Suppressor macrophage (primary cell): ENCODE measurements at places on chromosomes 5 and 9.

GRCh38 chr5:17239953-17240352 is 22.5 kb downstream of the BASP1 start:
- DNase-seq, result no peak

GRCh38 chr9:135079018-135079417 is 8.4 kb upstream of the OLFM1 start:
- no peak for DNase-seq

DNA sequence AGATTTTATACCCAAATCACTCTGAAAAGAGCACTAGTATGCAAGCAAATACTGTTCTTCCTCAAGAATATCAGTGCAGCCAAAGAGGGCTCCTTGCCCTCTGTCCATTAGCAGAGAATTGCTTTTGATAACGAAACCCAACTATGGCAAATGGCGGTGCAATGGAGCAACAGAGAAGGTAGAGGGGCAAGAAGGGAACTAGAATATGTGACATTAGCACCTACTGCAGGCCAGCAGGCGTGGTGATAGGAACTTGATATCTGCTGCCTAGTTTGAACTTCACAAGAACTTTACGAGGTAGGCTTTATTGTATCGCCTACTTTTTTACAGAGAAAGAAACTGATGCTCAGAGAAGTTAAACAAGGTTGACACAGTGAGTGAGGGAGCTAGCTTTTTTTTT is 66.1 kb downstream of the APBA1 start:
- DNase-seq, result no peak

GRCh38 chr5:58462154-58462553 is 2.3 kb upstream of the PLK2 start:
- DNase-seq, result peak; percentile 51

- DNase-seq, result no peak
Measured at GRCh38 chr9:134611046-134611445, 30.6 kb upstream of the COL5A1 start.

- DNase-seq, result no peak
Measured at GRCh38 chr9:38027714-38028113, 41.3 kb downstream of the SHB start.

DNA sequence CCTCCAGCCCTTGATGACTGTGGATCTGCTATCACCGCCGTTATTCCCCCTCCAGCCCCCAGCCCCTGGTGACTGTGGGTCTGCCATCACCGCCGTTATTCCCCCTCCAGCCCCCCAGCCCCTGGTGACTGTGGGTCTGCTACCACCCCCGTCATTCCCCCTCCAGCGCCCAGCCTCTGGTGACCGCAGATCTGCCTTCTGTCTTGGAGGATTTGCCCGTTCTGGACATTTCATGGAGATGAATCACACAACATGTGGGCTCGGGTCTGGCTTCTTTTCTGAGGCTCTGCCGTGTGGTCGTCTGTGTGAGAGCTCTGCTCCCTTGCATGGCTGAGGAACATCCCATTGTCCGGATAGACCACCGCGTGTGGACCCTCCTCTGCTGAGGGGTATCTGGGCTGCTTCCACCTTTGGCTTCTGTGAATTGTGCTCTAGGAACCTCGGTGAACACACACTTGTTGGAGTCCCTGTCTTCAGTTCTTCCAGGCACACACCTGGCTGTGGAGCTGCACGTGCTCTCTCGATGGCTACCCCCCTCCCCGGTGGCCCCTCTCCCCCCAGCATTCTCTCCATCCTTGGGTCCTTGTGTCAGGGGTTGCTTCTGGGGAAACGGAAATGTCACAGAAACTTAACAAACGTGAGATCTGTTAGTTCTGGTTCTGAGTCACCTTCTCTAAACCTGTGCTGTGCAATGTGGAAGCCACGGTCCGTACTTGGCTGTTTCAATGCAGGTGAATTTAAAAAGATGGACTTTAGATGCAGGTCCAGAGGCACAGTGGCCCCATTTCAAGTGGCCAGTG is 105.3 kb upstream of the COL5A1 start:
- no peak for DNase-seq

DNA sequence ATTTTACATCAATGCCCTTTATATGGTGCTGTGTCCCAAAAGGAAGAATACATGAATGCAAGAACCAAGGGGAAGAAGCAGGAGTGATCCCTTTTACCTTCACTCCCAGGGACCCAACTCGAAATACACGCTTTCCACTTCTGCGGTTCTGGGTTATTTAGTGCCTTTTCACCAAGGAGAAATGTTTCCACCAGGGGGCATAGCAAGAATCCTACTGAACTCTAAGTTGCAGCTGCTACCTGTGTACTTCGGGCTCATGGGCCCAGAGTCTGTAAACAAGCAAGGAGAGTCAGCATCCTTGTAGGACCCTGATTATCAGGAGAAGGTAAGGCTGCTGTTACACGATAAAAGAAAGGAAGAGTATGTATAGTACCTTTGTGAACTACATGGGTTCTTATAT is 45.7 kb downstream of the DPYSL3 start:
- peak; percentile 17 for DNase-seq

DNA sequence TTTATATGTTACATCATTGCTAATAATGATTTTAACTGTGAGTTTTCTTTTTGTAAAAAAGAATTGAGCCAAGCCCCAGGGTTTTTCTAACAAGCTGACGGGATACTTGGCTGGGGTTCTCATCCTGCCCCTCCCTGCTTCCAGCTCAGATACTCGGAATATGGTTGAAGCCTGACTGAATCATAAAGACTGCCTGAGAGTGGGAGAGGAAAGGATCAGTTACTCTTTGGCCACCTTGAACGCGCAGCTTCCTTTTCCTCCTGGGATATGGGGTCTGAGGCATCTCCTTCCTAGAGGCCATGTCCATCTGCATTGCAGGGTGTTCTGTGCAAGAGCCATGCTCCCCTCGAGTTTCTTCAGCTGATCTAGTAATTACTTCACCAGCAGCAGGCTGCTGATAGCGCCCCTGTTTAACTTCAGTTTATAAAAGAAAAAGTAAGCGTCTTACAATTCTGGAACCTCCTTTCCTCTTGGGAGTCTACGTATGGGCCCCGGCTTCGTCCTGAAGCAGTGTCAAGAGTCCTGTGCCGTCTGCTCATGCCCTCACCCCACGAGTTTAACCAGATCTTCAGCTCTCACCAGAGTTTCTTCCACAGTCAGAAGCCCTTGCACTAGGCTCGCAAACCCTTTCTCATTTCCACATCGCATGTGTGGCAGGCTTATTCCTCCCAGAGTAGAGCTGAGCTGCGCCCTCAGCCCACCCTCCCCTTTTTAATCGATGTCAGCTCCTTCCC is 130.0 kb downstream of the MVB12B start:
- no peak for DNase-seq

DNA sequence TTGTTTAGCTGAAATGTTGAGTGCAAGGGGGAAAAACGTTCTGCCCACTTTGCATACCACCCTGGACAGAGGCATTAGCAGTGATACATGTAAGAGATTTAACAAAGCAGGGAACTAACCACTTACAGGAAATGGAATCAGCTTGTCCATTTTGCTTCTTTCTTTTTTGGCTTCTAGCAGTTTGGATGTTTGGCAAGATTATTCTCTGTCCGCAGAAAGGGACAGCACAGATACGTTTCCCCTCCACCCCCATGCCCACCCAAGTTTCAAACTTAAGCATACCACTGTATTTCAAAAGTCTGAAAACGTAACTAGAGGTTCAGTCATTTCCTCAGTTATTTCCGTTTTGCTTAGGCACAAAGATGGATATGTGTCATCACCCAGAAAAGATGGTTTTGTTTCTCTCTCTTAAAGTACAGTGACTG is 118.4 kb downstream of the GDNF start:
- DNase-seq, result peak; percentile 67

- DNase-seq, result peak; percentile 32
Measured at GRCh38 chr9:133485531-133486260, 6.8 kb upstream of the SLC2A6 start.

GRCh38 chr5:2695200-2695891 is 56.1 kb downstream of the IRX2 start:
- no peak for DNase-seq

GRCh38 chr9:130536701-130537107 is 42.7 kb upstream of the FUBP3 start:
- no peak for DNase-seq

DNA sequence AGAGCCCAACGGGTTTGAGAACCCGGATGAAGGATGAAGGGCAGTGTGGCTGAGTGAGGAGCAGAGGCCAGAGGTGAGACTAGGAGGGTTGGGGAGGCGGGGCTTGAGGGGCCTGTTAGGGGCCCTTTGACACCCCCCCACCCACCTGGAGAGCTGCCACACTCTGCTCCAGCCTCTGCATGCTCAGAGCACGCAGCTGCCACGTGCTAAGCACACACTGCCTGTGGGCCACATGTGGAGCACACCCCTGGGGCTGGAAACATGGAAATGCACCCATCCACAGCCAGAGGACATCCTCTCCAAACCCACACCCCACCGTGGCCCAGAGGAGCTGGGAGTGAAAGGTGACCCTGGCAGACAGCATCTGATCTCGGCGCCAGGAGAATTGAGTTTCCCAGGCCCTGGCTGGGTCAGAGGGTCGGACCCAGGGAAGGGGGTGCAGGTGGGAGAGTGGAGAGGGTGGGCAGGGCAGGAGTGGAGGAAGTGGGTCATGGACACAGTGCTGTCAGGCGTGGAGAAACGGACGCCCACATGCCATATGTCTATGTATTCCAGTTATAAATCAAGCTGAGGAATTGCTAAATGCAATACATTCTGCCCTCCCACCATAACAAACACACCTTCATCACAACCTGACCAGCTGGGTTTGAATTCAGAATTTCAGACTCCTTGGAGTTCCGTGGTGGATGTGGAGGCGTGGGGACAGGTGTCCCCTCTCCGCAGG is 5.9 kb downstream of the DNM1 start:
- no peak for DNase-seq

DNA sequence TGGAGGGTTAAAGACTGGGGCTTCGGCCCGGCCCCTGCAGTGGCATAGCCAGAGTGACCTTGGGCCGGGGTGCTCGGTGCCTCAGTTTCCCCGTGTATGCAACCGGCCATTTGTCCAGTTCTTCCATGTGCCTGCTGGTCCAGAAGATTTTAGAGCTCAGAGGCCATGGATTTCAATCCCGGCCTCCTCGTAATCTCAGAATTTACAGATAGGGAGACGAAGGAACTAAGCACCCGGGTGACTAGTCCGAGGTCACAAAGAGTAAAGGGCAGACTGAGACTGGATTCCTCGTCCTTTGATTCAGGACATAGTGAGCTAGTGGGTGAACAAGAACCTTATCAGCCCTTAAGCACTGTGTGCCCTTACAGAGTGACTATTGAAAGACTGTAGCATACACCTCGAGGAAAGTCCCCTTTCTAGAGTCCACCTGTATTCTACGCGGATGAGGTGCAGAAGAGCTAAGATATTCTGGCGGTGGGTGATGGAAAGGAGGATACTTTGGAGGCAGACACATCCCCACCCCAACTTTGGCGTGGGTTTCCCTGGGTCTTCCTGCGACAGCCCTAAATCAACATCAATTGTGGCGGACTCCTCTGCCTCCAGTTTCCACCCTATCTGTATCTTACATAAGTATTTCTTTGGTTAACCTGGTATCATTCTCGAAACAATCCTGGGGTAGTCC is 597 bp downstream of the SLC31A1 start:
- DNase-seq, result no peak

- no peak for DNase-seq
Measured at GRCh38 chr9:115640887-115641286, 512.7 kb upstream of the PAPPA start.

GRCh38 chr5:78785454-78785853 is 136.9 kb upstream of the LHFPL2 start:
- DNase-seq, result no peak

DNA sequence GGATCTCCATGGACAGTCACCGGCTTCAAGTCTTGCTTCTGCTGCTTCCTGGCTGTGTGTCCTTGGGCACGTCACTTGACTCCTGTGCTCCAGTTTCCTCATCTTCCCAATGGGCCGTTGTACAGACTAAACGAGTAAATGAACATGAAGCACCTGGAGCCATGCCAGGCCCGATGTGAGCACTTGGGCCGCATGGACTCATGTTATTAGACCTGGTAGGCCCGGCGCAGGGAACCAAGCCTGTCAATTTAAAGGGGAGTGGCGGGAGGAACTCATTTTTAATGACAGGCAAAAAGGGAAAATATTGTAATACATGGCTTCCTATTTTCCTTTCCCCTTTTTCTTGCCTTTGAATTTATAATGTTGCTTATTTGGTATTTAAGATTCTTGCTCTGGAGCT is 47.5 kb downstream of the TENT4A start:
- DNase-seq, result peak; percentile 57

DNA sequence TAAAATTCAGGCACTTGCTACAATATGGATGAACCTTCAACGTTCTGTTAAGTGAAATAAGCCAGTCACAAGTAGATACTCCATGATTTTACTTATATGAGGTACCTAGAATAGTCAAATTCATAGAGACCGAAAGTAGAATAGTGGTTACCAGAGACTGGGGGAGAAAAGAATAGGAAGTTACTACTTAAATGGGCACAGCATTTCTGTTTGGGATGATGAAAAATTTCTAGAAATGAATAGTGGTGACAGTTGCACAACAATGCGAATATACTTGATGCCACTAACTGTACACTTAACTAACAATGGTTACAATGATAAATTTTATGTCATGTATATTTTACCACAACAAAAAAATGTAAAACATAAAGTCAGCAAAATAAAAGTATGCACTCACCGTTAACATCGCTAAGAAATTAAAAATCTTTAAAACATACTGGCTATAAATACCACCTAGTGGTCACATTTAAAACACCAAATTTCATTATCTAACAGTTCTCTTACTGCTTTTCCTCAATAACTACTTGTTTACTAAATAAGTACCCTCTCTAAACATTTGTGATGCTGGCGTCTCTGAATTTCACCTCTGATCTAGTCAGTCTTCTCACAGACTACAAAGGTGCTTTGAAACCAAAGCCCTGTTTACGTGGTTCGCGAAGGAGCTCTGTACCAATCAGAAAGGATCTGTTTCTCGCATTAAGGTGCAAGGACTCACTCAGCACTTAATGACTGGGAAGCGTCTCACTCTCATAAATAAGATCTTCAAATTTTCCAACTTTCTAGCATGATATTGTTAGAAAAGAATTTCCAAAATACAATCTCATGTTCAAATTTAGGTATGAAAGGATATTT is 22.7 kb downstream of the KIF3A start:
- no peak for DNase-seq

- no peak for DNase-seq
Measured at GRCh38 chr5:166906991-166907713, 1384.3 kb upstream of the WWC1 start.

- DNase-seq, result peak; percentile 84
Measured at GRCh38 chr5:143119291-143119769, 284.2 kb downstream of the NR3C1 start.

GRCh38 chr5:107604146-107604910 is 66.4 kb downstream of the EFNA5 start:
- DNase-seq, result no peak
